Smooth muscle cell of bladder (primary cell): ENCODE measurements at places on chromosomes 2 and 18. TPM values are rescaled to one million over a fixed set of nuclear protein-coding genes. Genes with fewer than 3 reads are reported as not detected.

Gene TCF23
- total RNA-seq = not detected in 2 replicates

Gene ANKRD44
- total RNA-seq = 4.9 and 6.0 TPM in 2 replicates

Gene UPP2
- not detected in 2 replicates for total RNA-seq

Gene NDC80
- total RNA-seq = 2.7 and 2.8 TPM in 2 replicates

Gene RPS27A
- 745 and 984 TPM in 2 replicates for total RNA-seq
